ENCODE measurements at places on chromosomes 4 and X.
A peak's percentile ranks its signal among the peaks of the same experiment; 100 is the strongest.

DNA sequence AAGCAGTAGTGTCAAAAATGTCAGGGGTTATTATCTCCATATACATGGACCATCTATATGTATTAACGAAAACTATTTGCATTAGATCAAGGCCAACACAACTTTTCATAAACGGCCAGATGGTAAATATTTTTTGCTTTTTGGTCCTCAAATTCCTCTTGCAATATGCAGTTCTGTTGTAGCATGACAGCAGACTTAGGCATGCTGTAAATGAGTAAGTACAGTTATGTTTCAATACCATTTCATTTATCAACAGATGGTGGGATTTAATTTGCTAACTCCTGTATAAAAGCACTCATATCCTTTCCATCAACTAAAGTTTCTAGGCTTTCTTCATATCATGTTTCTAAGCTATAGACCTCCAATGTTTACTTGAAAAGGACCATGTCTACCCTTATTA is 208.1 kb downstream of the ANKRD50 start:
- no peak for DNase-seq

- DNase-seq: no peak
Measured at GRCh38 chr4:24140892-24141291, 251.0 kb upstream of the PPARGC1A start.

DNA sequence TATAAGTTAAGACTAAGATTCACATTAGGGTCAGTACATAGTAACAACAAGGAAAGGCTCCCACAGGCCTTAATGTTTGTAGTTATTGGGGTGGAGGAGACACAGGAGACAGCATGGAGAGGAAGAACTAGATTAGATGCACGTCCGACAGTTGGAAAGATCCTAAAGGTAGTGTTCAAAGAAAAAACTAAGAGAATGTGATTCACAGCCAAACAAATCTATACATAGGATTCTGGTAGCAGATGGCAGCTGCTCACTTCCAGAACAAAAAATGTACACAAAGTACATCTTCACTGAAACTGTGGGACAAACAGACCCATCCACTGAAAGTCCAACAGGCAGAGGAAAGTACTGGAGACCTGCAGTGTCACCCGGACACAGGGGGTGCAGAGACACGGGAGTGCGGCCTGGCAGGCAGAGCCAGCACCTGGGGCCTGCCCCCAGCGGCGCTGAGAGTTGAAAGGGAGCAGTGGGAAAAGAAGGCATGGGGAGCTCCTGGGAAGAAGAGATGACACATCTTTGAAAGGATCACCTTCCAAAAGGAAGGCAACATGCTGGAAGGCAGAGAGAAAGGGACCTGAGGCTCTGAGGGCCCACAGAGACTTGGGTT is 40.0 kb downstream of the NELFA start:
- DNase-seq: no peak

DNA sequence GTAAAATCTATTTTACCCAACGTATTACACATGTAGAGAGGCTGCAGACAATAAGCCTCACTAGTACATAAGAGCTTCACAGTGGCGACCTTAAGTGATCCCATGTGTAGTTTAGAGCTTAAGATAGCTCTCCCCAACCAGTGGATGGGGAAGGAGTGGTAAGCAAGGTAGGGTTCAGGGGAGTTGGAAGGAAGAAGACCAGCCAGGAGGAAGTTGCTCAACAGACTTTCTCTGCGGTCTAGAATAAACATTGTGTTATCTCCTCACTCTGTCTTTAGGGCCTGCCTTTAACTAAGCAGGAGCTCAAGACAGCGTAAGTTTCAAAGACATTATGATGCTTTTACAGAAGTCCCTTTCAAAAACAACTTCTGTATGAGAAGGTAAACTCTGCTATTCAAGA is 16.8 kb downstream of the MEPE start:
- no peak for DNase-seq

DNA sequence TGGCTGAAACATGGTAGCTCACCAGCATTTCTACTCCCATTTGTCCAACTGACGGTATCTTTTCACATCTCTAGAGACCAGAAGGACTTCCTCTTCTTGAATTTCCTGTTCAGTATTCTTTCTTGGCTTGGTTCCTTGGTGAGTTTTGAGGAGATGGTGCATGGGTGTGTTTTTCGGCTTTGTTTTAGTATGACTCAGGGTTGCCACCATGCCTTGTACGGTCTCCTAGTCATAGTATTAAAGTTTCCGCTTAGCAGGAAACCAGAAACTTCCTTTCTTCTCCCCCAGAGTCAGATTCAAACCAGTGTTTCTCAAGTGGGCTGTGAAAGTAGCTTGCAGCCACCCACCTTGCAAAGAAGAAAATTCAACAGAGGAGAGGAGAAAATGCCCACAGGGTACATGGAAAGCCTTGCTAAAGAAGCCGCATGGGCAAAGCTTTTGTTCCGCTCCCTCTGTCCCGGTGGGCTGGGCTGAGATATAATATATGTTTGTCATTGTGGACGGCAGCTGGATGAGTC is 5.7 kb downstream of the CD99 start:
- peak; percentile 93 for DNase-seq

DNA sequence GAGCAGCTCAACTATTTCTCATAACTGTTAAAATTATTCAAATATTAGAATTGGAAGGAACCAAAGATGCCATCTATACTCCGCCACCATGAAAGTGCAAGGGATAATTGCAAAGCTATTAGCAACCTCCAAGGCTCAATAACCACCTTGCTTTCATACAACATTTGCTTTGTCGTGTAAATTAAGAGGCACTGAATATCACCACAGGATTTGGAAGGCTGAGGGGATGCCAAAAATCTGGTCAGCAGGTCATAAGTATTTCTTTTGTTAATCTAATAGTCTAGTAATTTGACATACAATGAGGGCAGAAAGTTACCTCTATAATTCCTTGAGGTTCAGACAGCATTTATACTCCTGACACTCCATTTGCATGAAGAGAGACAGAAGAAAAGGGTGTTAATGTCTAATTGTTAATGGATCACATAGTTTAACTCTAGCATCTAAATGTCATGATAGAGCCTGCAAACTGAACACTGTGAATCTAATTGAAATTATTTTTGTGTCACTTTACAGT is 200.9 kb upstream of the DIAPH2 start:
- DNase-seq: no peak

GRCh38 chr4:96775501-96775900 is 935.6 kb downstream of the PDHA2 start:
- DNase-seq: no peak

DNA sequence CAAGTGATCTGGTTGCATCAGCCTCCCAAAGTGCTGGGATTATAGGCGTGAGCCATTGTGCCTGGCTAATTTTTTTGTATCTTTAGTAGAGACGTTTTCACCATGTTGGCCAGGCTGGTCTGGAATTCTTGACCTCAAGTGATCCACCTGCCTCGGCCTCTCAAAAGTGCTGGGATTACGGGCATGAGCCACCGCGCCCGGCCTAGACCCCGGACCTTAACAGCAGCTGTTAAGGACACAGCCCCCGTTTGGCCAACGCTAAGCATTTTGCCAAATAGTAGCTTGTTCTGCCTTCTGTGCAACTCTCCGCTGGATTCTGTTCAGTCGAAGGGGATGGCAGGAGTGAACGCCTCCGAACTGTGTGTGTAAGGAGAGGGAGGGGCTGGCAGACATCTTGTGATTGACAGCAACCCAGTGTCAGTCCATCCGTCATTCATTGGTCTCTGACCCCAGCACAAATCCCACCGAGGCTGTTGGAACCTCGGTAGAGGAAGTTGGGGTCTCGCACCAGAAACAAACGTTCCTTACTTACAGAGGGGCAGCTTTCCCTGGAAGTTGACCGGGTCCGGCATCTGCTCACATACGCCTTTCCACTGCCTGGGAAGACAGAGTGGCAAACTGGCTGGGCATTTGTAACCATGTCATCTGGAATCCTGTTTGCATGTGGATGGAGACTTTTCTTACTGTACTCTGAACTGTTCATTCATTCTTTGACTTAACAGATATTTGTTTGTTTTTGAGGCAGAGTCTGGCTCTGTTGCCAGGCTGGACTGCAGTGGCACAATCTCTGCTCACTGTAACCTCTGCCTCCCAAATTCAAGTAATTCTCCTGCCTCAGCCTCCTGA is 69.4 kb downstream of the TRAPPC11 start:
- no peak for DNase-seq
